ENCODE measurements at places on chromosomes 2 and 18.

DNA sequence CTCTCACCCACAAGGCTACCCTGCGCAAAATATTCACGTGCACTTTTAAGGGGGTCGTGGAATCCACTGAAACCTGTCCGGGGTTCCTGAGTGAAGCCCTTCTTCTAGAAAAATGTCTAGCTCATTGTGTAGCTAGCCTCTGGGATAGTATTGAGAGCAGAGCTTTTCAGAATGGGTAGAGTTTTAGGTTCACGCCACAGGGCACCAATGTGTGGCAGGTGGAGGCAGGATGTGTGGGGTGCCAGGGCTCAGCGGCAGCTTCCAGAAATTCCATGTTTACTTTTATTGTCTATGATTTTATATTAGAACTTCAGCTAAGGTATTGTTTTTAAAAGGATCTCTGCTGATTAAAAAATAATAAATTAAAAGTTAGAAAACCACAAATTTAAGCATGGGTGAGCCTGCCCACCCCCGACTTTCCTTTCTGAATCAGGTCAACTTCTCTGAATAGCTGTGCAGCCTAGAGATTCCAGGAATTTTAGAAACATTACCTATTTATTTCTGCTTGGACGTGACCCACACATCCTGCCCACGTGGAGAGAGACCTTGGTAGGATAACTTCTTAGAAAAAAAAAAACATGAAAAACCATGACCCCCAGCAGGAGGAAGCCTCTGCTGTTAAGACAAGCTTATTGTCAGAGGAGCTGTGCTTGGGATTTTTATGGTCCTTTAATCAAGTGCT is 163.7 kb downstream of the CTIF start:
- DNase-seq: no peak

DNA sequence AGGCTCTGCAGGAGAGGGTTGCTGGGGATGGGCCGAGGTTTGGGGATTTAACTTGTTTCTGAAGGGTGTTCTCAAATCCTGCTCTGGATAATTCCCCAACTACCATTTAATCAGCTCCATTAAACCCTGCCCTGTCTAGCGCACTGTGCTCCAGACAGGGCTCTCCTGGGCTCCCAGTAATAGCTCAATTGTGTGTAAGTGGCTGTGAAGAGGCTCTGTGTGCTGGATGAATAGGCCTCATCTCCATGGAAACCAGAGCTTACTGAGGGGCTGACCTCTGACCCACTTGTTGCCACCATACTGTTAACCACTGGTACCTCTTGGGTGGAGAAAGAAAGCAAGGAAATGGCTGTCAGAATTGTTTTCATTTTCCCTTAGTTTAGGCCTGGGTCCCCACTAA is 92.9 kb downstream of the TGOLN2 start:
- no peak for DNase-seq

DNA sequence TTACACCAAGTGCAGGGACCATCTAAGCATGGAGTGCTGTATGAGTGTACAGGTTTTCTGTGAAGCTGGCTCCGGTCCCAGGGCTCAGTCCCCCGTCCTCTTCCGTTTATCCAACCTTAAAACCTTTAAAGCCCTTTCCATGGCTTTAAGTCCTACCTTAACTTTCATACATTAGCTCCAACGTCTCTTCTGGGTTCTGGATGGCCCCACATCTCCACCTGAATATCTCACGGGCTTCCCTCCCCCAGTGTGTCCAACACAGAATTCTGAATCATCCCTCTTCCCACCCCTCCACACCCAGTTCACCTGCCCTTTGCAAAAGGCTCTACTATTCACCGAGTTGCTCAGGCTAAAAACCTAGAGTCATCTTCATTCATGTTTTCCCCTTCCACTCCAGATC is 12.8 kb downstream of the ARHGAP25 start:
- no peak for DNase-seq

GRCh38 chr2:177726931-177727348 is 334.4 kb downstream of the AGPS start:
- DNase-seq: no peak

DNA sequence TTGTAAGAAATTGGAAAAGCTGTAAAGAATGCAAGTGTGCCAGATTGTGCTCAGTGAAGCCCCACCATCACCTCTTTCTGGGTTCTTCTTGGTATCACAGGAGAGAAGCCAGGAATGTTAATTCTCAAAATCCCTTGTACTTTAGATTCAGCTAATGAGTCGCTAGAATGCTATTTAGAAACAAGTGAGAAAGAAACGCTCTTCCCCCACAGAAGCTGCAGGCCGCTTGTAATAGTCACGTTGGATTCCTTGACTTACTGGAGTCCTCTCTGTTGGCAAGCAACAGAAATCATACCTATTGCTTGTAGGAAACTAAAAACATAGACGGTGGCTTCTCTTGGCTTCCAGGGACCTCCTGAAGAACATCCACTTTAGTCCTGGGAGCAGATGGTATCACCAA is 375.6 kb upstream of the LRATD1 start:
- no peak for DNase-seq

DNA sequence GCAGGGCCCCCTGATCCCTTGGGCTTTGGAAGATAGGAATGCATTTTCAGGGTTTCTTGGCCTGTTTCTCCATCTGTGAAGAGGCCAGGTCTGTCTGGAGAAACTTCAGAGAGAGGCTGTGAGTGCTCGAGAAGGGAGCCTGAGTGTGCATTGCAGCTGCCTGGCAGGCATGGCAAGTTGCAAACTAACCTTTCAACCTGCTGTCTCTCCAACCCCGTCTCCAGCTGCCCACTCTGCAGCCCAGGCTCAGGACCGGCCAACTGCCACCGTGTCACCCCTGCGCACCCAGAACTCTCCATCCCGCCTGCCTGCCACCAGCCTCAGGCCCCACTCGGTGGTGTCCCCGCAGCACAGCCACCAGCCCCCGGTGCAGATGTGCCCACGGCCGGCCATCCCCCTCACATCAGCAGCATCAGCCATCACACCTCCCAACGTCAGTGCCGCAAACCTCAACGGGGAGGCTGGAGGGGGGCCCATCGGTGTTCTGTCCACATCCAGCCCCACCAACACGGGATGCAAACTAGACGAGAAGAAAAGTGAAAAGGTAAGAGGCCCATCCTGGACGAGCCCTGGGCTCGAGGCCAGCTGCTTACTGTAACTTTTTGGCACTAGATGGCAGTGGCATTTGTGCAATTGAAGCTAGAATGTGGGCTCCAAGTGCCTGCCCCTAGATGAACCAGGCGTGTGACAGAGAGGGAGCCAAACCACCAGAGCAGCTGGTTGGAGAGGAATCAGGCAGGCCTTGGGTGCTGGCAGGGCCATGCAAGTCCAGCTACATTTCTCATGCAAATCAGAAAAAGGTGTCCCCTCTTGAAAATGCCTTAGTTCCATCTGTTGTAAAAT is 164.6 kb downstream of the SEPTIN10 start:
- DNase-seq: no peak

DNA sequence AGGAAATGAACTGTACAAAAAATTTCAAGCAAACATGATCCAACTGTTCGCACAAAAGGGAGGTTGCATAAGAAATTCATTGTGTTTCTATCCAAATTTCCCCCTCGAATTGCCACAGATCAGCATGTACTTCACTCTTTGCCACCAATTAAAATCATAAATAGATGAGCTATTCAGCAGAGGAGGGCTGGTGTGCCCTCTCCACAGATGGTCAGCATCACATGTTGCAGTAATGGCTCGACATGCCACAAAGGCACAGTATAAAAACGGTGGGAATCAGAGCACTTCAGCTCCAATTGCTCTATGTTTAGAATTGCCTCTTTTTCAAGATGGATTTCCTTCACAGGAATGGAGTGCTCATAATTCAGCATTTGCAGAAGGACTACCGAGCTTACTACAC is at the start of gene G6PC2:
Gene G6PC2 (plus strand): TSS at position 289 of the 400 bp plus-strand sequence. CDS start 41 bp downstream, at position 330.
- no peak for DNase-seq

DNA sequence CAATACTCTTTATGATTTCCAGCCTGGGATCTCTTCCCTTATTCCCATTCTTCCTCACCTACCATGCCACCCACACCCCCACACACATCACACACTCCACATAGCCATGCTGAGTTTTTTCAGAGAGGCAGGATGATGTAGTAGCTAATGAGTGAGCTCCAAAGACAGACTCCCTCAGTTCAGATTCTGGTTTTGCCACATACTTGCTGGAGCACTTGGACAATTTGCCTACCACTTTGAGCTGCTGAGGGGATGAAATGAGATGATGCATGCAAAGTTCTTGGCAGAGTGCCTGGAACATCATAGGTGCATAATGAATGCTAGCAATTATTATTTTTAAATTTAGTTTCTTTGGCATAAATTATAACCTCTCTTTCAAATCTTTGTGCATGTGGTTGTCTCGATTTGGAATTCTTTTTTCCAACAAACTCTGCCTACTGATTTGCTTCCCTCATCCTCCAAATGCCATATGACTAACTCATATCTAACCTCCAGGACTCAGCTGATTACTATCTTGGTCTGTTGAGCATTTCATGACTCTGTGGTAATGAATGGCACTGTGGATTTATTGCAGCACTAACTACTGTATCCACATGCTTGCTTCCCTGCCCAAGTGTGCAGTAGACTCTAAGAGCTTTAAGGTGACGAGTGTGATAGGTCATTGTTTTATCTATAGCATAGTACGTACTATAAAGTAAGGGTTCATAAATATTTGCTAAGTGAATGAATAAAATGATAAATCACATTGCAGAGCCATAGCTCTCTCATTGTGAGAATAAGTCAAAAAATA is 99.1 kb downstream of the TACR1 start:
- DNase-seq: no peak

DNA sequence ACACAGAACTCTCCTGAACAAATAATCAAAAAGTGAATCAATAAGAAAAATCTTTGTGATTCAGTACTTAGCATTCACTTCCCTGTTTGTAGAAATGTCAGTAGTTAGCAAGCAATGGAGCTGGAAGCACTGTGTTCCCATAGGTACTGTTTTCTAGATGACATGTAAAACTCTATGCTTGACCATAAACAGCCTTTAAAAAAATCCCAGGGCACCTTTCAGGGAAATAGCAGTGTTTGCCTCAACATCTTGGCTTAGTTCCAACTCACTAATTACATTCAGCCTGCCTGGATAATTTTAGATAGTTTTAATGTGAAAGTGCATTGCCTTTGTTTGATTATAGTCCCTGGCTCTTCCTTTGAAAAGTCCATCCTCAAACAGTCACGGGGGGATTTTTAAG is 721.8 kb downstream of the ERBB4 start:
- DNase-seq: no peak

- no peak for DNase-seq
Measured at GRCh38 chr18:76538846-76539245, 43.8 kb upstream of the ZNF516 start.

DNA sequence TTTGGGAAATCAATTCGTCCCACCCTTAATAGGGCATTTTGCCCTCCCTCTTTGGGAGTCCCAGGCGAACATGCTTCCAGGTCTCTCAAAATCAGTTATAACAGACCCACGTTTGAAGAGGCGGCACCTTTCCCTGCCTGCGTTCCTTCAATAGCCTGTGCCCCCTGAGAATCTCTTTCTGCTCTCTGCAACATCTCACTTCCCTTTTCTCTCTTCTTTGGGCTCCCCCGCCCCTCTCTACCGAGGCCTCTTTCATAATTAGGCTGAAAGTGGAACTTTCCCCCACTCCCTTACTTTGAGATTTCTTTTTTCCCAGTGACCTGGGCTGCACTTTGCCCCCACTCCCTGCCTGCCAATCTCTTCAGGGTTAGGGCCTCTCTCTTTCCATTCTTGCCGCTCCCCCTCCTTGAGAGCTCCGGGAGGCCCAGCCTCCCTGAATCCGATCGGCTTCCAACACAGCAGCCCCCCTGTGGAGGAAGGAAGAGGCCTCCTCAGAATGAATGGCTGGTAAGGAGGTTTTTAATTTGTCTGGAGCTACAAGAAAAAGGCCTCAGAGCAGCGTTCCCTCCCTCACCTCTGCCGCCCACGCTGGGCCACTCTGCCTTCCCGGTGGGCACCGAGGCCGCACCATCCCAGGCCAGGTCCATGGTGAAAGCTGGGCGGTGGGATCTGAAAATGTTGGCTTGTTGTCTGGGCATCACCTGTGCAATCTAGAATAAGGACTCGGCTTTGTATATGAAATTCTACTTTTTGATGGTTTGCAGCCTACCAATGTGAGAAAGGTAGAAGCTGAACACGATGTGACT is 162.6 kb upstream of the SIX3 start:
- DNase-seq: no peak

- no peak for DNase-seq
Measured at GRCh38 chr2:142682528-142682927, 194.9 kb upstream of the KYNU start.

DNA sequence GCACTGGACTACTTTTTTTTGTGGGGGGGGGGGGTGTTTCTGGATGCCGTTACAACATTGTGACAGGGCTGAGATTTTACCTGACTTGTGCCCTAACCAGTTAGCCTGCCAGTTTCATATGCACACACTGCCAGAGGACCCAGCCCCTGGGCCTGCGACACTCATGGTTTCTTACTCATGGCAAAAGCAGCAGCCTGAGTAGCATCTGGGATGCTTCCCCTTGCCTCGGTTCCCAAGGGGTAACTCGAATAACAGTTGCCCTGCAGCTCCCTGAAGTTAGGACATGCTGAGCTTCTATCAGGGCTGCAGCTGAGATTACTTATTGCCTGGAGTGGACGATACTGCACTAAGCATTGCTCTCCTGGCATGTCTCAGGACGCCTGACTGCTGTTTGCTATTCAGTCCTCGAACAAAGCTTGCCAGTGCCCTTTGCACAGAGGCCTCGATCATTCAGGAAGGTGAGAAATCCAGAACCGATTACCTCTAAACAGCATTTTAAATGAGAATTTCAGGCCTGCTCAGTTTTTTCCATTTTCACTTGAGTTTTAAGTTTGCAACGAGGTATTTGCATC is 47.9 kb downstream of the TRPM8 start:
- no peak for DNase-seq

DNA sequence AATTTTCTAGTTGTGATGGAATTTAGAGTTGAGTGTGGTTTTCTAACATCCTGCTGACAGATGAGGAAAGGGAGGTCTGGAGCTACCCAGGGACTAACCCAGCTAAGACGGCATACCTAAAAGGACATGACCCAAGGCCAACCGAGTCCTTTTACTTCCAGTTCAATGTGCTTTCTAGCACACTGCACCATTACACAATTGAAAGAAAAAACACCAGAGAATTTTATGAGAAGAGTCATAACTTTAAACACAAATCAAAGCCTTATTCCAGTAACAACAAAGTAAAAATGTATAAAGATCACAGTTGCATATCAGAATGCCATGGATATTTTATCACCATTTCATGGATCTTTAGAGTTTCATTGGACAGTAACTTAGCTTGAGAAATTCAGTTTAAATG is 480.3 kb downstream of the MEIS1 start:
- DNase-seq: no peak

- DNase-seq: no peak
Measured at GRCh38 chr2:240643093-240643810, 18.0 kb downstream of the GPR35 start.

GRCh38 chr2:216884347-216884746 is 24.5 kb upstream of the TNP1 start:
- no peak for DNase-seq

Data from stimulated activated CD8-positive, alpha-beta memory T cell treated with anti-CD3 and anti-CD28 coated beads, Interleukin-7, amount 100 ng/mL, for 1 hour (primary cell).